ENCODE measurements at places on chromosomes 2 and 18.

DNA sequence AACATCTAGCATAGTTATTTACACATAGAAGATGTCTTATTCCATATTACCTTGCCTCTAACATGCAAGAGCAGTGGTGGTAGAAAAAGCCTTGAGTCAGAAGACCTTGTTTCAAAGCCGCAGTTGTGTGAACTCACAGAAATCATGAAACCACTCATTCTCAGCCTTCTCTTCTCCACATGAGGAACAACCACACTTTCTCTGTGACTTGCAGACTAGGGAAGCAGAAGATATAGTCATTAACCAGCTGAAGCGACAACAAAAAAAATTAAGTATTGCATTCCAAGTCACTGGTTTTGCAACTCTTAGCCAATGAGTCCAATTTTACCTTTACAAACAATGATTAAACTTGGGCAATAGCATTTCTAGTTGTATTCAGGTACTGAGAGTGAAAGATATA is 19.0 kb downstream of the TWSG1 start:
- DNase-seq, result peak; percentile 20

DNA sequence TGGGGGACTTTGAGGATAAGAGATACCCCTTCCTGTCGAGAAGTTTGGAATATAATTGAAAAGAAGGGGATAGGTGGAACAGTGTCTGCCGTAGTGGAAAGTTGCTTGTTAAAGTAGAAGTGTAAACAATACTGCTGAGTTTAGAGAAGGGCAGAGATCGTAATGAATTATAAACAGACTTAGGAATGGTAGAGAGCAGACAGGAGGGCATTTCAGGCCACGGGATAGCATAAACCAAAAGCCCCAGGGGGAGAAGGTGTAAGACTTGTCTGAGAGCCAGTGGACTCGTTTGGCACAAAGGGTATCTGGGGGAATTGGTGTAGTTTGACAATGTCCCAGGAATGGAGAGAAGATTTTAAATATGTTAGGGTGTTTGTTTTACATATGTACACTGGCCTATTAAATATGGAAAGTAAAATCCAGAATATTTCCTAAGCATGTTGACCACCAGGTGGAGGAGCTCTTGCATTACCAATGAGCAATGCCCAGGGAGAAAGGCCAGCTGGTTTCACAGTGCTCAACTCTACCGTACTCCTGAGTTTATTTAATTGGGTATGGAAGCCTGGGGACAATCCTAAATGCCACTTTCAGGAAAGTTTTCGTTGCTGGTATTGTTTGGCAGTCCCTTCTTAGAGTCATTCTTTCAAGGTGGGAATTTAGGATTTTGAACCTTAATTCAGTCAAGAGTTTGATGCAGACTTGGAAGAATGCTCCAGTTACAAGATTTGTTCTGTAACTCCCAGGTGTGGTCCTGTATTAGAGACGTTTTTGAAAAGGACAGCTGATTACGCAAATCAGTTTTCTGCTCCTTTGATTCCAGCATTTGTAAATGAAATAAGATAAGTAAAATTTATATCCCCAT is 7.5 kb downstream of the COPS8 start:
- DNase-seq, result peak; percentile 75

DNA sequence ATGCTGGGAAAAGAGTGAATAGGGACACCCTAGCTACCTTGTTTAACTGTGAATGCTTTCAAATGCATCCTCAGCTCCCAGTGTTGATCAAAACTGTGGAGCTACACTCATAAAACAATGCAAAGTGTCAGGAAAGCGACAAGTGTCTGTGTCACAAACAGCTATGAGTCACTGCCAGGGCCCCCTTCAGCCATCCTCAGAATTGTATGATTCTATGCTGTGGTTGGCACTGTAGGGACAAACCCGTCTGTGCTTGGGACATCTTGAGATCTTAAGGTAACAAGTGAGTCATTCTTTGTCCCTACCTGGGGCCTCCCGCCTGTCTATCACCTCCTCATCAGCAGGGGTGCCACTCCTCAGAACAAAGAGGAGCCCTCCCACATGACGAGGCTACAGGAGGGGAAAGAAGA is 42.4 kb downstream of the KLF7 start:
- peak; percentile 44 for DNase-seq

DNA sequence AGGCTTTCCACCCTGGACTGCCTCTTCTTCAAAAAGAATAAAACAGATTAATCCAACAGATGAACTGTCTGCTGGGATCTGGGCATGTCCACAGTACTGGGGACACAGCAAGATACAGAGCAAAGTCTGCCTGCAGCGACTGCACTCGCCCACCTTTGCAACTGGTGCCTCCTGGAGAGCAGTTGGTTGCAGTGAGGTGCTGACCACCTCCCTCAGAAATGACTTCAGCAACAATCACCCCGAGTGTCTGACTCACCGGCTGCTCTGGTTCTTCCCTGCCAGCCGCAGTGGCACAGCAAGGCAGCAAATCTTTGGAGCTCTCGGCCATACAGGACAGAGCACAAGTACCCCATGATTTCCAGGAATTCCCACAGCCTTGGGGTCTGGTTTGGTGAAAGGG is 179.7 kb downstream of the ANAPC1 start:
- DNase-seq, result peak; percentile 84

DNA sequence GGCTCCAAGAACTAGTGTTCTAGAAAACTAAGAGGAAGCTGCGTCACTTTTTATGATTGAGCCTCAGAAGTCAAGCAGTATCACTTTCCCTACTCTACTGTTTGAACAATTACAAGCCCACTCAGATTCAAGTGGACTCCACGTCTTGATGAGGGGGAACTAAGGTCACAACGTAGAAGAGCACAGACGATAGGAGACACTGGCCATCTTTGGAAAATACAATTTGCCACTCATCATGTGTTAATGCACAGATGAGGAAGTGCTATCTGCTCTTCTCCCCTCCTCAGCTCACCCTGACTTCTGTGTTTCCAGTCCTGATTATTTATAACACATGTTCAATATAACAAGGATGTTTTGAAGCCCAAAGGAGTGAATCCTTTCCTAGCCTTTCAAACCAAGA is 76.1 kb upstream of the CYP1B1 start:
- DNase-seq, result no peak

- no peak for DNase-seq
Measured at GRCh38 chr18:58307441-58307840, 263.4 kb downstream of the NEDD4L start.

- DNase-seq, result no peak
Measured at GRCh38 chr2:237456200-237456843, 30.7 kb upstream of the MLPH start.

DNA sequence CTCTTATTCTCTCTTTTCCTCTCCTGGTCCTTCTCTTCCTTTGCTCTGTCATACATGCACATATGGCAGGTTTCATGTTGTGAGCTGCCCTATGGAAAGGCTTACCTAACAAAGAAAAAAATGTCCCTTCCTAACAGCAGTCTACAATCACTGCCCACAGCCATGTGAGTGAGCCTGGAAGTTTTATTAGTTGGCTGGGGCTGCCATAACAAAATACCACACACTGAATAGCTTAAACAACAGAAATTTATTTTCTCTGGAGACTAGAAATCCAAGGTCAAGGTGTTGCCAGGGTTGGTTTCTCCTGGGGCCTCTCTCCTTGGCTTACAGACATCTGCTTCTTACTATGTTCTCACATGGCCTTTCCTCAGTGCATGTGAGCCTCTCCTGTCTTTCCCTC is 142.1 kb downstream of the TRIB2 start:
- DNase-seq, result no peak

GRCh38 chr2:122323927-122324326 is 568.5 kb downstream of the TSN start:
- DNase-seq, result no peak

DNA sequence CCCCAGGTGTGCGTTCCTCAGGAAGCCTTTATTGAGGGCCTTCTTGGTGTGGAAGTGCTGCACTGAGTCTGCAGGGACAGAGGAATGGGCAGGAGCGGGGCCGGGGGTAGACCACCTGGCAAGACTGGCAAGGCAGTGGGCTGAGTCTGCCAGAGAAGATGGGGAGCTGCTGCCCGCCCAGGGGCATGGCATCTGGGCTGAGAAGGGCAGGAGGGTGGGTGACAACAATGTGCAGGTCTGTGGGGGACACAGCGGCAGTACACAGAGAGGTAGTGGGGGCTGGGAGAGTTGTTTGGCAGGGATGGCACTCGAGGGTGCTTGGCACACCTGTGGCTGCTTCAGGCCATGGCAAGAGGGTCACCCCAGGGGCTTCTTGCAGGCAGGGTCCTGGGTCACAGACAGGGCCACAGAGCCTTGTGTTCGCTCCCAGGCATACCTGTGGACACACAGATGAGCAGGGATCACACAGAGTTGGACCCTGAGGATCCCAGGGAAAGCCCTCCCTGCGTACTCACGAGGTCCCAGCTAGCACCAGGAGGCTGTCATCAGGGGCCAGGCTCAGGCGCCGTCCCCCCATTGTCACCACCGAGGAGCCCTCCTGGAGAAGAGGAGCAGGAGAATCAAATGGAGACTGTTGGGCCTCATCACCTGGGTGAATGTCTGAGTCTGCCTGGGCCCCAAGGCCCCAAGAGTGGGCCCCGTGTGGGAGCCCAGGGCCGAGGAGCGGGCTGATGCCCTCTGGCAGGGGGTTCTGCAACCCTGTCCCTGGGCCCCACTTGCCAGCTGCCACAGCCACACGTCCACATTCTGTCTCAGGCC is 3.4 kb upstream of the OXER1 start:
- DNase-seq, result no peak

DNA sequence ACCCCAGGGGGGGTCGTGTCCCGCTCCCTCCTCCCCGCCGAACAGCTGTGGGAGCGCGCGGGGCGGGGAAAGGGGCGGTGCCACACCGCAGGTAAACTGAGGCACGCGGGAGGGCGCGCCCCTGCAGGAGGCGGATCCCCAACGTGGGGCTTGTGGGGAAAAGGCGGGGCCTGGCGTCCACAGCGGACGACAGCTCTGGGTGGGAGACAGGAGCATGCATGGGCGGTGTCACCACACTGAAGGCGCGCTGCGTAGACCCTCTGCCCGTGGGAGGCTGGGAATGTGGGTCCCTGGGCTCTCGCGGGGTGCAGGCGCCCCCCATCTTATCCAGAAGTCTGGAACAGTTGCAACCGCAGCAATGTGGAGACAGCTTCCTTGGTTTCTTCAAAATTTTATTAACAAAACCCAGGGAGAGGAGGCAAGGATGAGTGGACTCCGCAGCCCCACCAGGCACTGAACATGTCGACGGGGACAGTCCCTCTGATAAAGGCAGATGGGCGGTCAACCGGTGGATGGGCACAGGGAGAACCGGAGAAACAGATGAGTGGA is 723 bp upstream of the MBD1 start:
- no peak for DNase-seq
